Myocyte (in vitro differentiated cells): ENCODE measurements at places on chromosomes 4 and X.
A peak's percentile ranks its signal among the peaks of the same experiment; 100 is the strongest.

- peak; percentile 9 for DNase-seq
Measured at GRCh38 chr4:127355743-127356142, 277.0 kb upstream of the INTU start.

- no peak for DNase-seq
Measured at GRCh38 chr4:89365776-89366175, 58.2 kb upstream of the GPRIN3 start.

- DNase-seq = no peak
Measured at GRCh38 chrX:10245886-10246285, 89.1 kb downstream of the CLCN4 start.

- peak; percentile 55 for DNase-seq
Measured at GRCh38 chr4:125316791-125317524, 2.2 kb downstream of the FAT4 start.

DNA sequence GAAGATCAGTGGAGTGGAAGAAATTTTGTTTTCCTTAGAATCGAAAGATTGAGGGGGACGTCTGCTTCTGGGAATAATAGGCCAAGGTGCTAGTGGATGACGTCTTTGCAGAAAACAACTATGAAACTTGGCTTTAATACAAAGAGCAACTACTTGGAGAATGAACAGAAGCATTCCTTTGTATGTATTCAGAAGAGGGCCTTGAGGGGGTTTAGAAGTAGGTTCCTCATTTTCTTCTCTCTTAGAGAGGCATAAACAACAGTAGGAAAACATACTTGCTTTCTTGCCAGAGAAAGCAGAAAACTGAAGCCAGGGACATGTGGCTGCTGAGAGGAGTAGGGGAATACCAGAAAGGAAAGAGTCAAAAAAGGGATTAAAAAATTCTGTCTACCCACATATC is 167.8 kb downstream of the ZNF330 start:
- DNase-seq = no peak

DNA sequence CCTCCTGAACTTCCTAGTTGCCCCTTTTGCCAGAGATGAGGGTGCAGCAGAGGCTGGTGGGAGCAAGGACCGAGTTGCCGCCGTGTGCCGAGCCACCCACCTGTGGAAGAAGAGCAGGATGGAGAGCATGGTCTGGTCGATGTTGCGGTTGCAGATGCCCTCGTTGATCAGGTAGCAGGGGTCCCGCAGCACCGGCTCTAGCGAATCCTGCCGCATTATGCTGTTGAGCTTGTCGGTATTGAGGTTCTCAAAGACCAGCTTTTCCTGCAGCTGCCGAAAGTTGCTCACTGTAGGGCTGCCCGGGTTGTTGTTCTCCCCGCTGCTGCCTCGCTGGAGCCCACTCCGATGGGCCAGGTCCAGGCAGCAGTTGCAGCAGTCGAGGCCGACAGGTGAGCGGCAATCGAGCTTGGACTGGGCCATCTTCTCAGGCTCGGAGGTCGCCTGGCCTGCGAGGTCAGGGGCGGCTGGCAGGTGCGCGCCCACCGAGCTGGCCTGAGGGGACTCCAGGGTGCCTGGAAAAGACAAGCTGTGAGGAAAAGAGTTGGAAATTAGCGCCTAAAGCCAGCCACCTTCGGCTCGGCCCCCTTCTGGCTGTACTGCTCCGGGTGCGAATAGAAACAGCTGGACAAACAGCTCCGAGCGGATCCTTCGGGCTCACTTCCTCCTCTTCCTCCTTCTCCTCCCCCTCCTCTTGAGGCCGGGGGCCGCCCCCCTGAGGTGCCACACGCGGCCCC is 420 bp downstream of the TSC22D3 start:
- DNase-seq = no peak

GRCh38 chr4:52715914-52716313 is 35.3 kb downstream of the ERVMER34-1 start:
- no peak for DNase-seq

- no peak for DNase-seq
Measured at GRCh38 chr4:22435652-22436051, 80.2 kb downstream of the ADGRA3 start.

- DNase-seq = no peak
Measured at GRCh38 chrX:107522901-107523300, 73.4 kb downstream of the FRMPD3 start.

DNA sequence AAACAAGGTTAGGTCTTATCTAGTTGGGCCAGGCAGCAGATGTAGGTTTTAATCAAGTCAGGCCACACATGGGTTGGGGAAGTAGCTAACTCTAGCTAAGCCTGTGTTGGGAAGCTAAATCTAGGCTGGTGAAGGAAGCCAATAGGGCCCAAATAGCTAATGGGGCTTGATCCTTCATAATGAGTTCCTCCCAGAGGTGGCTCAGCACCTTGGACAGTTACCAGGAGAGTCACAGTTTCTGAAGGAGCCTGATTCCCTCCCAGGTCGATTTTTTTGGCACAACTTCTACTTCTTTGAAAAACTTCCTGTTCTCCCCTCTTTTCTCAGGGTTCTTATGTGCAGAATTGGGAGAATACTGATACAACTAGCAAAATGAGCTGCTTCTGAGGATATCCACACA is 242.5 kb upstream of the PRPS2 start:
- peak; percentile 62 for DNase-seq

GRCh38 chrX:53654376-53654775 is 32.1 kb downstream of the HUWE1 start:
- DNase-seq = no peak

DNA sequence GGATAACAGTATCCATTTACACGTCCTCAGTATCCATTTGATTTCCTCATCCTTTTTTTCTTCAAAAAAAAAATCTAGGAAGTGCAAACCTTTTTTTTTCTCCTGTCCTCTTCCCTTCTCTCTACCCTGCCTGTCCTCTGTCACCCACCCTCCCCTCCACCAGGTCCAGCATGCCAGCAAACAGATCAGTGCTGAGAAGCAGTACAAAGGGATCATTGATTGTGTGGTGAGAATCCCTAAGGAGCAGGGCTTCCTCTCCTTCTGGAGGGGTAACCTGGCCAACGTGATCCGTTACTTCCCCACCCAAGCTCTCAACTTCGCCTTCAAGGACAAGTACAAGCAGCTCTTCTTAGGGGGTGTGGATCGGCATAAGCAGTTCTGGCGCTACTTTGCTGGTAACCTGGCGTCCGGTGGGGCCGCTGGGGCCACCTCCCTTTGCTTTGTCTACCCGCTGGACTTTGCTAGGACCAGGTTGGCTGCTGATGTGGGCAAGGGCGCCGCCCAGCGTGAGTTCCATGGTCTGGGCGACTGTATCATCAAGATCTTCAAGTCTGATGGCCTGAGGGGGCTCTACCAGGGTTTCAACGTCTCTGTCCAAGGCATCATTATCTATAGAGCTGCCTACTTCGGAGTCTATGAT is 1.7 kb downstream of the SLC25A4 start:
- DNase-seq = no peak

DNA sequence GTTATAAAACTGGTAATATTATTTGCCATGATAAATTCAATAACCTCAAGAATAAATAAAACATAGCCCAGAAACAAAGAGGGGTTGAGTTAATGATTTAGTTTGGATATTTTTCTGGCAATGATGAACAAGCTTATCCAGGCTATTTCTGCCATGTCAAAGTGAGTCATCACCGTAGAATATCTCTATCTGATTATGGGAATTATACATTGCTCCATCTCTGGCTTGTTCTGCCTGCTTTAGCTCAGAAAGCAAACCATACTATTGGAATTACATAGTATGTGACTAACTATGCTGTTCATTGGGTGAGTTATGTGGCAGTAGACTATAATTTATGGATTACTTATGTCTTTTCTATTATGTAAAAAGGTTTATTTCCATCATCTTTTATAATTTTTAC is 680.1 kb upstream of the AADAT start:
- no peak for DNase-seq

GRCh38 chrX:27463187-27463586 is at the start of gene PPP4R3C:
PPP4R3C (minus strand) TSS chrX:27463341; CDS start chrX:27463296, 45 bp downstream.
- no peak for DNase-seq

DNA sequence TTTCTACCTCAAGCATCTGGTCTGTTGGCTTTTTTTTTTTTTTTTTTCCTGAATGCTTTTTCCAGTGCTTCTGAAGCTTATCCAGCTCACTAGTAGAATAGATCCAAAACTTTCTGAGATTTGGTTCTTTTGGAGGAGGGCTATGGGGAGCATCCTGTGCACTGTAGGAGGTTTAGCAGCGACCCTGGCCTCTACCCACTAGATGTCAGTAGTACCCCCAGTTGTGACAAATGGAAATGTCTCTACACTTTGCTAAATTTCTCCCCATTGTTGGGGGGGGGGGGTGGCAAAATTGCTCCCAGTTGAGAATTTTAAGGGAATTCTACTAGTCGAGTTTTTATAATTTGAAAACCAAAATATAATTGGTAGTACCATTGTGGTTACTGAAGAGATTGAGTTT is 23.0 kb upstream of the PPA2 start:
- no peak for DNase-seq

DNA sequence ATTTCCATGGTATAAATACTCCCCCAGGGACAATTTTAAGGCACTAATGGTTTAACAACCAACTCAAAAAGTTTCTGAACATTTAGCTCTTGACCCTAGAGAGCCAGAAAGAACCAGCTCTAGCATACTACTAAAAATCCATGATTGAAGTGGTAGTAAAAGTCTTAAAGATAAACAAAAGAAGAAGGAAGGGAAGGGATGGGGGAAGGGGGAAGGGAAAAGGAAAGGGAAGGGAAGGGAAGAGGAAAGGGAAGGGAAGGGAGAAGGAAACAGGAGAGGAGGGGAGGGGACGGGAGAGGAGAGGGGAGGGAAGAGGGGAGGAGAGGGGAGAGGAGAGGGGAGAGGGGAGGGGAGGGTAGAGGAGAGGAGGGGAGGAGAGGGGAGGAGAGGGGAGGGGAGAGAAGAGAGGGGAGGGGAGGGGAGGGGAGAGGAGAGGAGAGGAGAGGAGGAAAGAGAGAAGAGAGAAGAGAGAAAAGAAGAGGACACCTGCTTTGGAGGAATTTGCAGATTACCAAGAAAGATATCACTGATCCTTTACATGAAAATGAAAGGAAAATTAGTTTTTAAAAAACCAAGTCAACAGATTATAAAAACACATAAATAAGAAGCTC is 26.4 kb upstream of the FAM241A start:
- no peak for DNase-seq

GRCh38 chr4:185357211-185357610 is 38.5 kb downstream of the LRP2BP start:
- DNase-seq = peak; percentile 32

GRCh38 chrX:123263747-123264146 is 79.7 kb downstream of the GRIA3 start:
- DNase-seq = no peak

- no peak for DNase-seq
Measured at GRCh38 chr4:170093973-170094535, 4.3 kb upstream of the AADAT start.

GRCh38 chr4:89247951-89248350 is 59.6 kb downstream of the GPRIN3 start:
- DNase-seq = no peak

- DNase-seq = no peak
Measured at GRCh38 chr4:151429957-151430570, 21.1 kb downstream of the FHIP1A start.

DNA sequence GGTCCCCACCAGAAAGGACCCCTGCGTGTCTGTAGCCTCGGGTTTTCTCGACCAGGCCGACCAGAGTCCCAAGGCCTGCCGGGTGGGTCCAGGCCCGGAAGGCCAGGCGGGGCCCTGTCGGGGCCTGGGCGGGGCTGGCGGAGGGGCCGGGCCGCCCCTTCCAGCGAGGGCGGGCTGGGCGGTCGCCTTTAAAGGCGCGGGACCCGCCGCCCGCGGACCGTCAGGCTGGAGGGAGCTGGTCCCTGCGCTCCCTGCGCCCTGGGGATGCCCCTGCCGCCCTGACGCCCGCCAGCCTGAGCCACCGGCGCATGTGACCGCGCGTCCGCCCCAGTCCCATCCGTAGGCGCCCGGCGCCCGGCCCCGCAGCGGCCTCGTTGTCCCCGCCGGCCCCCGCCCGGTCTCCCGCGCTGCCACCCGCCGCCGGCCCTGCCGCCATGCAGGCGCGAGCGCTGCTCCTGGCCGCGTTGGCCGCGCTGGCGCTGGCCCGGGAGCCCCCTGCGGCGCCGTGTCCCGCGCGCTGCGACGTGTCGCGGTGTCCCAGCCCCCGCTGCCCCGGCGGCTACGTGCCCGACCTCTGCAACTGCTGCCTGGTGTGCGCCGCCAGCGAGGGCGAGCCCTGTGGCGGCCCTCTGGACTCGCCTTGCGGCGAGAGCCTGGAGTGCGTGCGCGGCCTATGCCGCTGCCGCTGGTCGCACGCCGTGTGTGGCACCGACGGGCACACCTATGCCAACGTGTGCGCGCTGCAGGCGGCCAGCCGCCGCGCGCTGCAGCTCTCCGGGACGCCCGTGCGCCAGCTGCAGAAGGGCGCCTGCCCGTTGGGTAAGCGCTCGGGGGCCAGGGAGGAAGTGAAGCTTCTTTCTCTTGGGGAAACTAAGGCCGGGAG is at the start of gene HTRA3:
HTRA3 (plus strand) TSS at position 220 of the 883 bp plus-strand sequence; CDS start at position 435, 215 bp downstream.
- peak; percentile 53 for DNase-seq
